Tracheal epithelial cell (primary cell): ENCODE measurements at places on chromosomes 6 and 20. TPM values are rescaled to one million over a fixed set of nuclear protein-coding genes. Genes with fewer than 3 reads are reported as not detected.

The BNIP5 gene
- total RNA-seq: 0.24 TPM in 1 of 2 replicates, not detected in the other

The NAPB gene
- 5.1 and 6.4 TPM in 2 replicates for total RNA-seq

The DSP gene
- total RNA-seq: 710 and 886 TPM in 2 replicates

The LY6G5B gene
- under 0.01 and 0.43 TPM in 2 replicates for total RNA-seq

The SLC26A8 gene
- total RNA-seq: not detected in 2 replicates

The JPH2 gene
- under 0.01 and 6.0 TPM in 2 replicates for total RNA-seq

The SLC24A3 gene
- under 0.01 and 1.2 TPM in 2 replicates for total RNA-seq

The B3GALT4 gene
- 3.6 and 11.1 TPM in 2 replicates for total RNA-seq

The OR14J1 gene
- not detected in 2 replicates for total RNA-seq

The WFDC10B gene
- total RNA-seq: not detected in 2 replicates

The DSN1 gene
- total RNA-seq: 5.5 and 7.2 TPM in 2 replicates

The DACT2 gene
- total RNA-seq: 0.72 and 1.7 TPM in 2 replicates

The BMP6 gene
- 1.1 and 2.2 TPM in 2 replicates for total RNA-seq

The SLC22A2 gene
- 3.9 TPM in 1 of 2 replicates, not detected in the other for total RNA-seq

The THEMIS gene
- under 0.01 TPM in 1 of 2 replicates, not detected in the other for total RNA-seq

The ZNF133 gene
- 23.0 and 29.9 TPM in 2 replicates for total RNA-seq

The CENPW gene
- total RNA-seq: 0.85 and 2.9 TPM in 2 replicates

The BIRC7 gene
- 0.72 TPM in 1 of 2 replicates, not detected in the other for total RNA-seq
